ENCODE measurements at places on chromosomes 1 and 21. TPM values are rescaled to one million over a fixed set of nuclear protein-coding genes. Genes with fewer than 3 reads are reported as not detected.

DNA sequence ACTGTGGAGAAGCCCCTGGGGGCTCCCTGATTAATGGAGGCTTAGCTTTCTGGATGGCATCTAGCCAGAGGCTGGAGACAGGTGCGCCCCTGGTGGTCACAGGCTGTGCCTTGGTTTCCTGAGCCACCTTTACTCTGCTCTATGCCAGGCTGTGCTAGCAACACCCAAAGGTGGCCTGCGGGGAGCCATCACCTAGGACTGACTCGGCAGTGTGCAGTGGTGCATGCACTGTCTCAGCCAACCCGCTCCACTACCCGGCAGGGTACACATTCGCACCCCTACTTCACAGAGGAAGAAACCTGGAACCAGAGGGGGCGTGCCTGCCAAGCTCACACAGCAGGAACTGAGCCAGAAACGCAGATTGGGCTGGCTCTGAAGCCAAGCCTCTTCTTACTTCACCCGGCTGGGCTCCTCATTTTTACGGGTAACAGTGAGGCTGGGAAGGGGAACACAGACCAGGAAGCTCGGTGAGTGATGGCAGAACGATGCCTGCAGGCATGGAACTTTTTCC is 24.8 kb downstream of the PCSK9 start:
- no peak for DNase-seq

DNA sequence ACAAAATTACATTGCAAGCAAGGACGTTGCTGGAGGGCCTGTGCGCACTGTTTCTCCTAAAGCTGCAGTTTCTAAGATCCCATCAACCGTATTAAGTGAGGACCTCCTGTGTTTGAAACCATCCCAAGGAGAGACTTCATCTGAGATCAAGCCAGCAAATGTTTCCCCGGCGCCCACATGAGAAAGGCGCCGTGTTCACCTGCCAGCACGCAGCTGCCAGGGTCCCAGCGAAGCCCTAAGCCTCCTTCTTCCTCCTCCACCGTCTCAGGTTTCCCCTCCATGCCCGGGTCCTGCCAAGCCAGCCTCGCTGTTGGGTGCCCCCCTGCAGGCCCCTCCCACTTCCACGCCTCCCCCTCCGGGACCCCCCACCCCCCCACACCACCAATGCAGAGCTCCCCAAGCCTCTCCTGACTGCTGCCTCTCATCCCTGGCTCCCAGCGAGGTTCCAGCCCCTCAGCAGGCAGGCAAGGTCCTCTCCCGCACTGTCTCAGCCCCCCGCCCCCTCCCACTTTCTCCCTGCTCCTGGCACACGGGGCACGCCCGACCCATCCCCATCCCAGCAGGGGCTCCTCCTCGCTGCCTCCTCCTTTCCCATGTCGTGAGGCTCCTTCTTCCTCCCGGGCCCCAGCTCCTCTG is 8.6 kb upstream of the TFF1 start:
- DNase-seq = no peak

GRCh38 chr1:13865851-13866250 is 165.9 kb downstream of the PRDM2 start:
- no peak for DNase-seq

GRCh38 chr21:27649323-27649722 is 682.4 kb upstream of the ADAMTS5 start:
- no peak for DNase-seq

GRCh38 chr1:71850936-71851335 is 431.4 kb downstream of the NEGR1 start:
- DNase-seq = no peak

- no peak for DNase-seq
Measured at GRCh38 chr1:166675213-166675612, 164.1 kb upstream of the POGK start.

DNA sequence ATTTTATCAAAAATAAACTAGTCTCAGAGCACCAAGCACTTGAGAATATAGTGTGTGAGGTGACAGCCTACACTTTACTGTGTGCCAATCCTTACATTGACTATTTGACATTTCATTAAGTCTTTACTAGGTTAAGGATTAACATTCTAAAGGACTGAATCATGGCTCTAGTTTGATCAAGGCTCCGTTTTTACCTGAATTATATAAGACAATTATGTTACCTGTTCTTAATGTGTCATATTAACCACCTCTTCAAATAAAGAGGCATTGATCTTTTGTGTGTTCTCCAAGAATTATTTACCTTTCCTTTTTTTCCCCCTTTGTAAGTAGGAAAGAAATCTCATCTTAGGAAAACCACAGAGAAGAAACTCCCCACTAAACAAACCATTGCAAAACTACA is 189.7 kb downstream of the HS2ST1 start:
- DNase-seq = no peak

Gene BMP8B
- 0.41 TPM for total RNA-seq

Gene ZBTB37
- 28.8 TPM for total RNA-seq

Gene MSH4
- 1.0 TPM for total RNA-seq

Gene FOXO6
- not detected for total RNA-seq

Gene TMEM52
- total RNA-seq = not detected

Gene CNR2
- 1.1 TPM for total RNA-seq
